Stimulated activated CD8-positive, alpha-beta memory T cell treated with anti-CD3 and anti-CD28 coated beads, Interleukin-4, amount 100 ng/mL, for 1 hour (primary cell): ENCODE measurements at places on chromosomes 11 and 22.

GRCh38 chr22:38775656-38776055 lies 18.3 kb downstream of the DNAL4 start:
- DNase-seq: no peak

GRCh38 chr11:128153697-128154048 lies 433.7 kb downstream of the ETS1 start:
- DNase-seq: no peak

- DNase-seq: no peak
Measured at GRCh38 chr22:38317122-38317994, at the start of gene CSNK1E. Gene CSNK1E (minus strand): TSS chr22:38317433. CDS start chr22:38314157, 3,276 bp downstream.

GRCh38 chr11:17850336-17850735 lies 115.8 kb downstream of the KCNC1 start:
- no peak for DNase-seq

- no peak for DNase-seq
Measured at GRCh38 chr22:45970705-45971407, 6.1 kb downstream of the WNT7B start.

DNA sequence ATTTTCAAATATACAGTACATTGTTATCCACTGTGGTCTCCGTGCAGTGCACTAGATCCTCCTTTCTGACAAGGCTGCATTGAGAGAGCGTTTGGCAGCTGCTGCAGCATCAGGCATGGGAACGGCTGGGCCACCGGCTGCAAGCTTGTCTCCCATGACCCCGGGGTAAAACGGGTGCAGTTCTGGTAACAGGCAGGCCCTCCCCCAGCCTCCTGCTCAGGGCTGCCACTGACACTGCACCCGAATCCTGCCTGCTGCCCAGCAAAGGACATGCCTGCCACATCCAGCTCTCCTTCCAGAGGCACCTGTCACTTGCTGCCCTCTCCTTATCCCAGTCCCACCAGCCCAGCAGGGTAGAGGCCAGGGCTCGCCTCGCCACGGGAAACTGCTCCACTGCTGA lies 124.5 kb upstream of the TMEM45B start:
- no peak for DNase-seq

- peak; percentile 71 for DNase-seq
Measured at GRCh38 chr11:47248664-47249377, at the start of gene ACP2. Gene ACP2 (minus strand): TSS chr11:47248814. CDS start chr11:47248789, 25 bp downstream.

- DNase-seq: no peak
Measured at GRCh38 chr11:32960553-32961164, 55.0 kb upstream of the DEPDC7 start.

- no peak for DNase-seq
Measured at GRCh38 chr11:71484248-71485062, 31.5 kb downstream of the NADSYN1 start.

GRCh38 chr11:28110108-28110820 lies 2.1 kb downstream of the METTL15 start:
- no peak for DNase-seq

DNA sequence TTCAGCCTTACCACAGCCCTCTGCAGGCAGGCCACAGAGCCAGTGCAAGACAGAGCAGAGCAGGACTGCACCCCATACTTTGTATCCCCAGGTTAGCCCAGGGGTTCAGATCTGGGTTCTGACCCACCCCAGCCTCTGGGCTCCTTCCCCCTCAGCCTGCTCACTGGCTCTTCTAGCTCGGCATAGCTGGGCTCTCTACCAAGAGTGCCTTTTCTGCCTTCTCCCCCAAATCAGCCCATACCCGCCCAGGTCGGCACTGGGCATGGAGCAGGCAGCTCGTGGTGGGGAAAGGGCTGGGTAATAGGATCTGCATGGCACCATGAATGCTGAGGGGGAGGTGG lies 8.3 kb downstream of the RELT start:
- no peak for DNase-seq

GRCh38 chr11:109911488-109911887 lies 181.7 kb upstream of the ZC3H12C start:
- no peak for DNase-seq

DNA sequence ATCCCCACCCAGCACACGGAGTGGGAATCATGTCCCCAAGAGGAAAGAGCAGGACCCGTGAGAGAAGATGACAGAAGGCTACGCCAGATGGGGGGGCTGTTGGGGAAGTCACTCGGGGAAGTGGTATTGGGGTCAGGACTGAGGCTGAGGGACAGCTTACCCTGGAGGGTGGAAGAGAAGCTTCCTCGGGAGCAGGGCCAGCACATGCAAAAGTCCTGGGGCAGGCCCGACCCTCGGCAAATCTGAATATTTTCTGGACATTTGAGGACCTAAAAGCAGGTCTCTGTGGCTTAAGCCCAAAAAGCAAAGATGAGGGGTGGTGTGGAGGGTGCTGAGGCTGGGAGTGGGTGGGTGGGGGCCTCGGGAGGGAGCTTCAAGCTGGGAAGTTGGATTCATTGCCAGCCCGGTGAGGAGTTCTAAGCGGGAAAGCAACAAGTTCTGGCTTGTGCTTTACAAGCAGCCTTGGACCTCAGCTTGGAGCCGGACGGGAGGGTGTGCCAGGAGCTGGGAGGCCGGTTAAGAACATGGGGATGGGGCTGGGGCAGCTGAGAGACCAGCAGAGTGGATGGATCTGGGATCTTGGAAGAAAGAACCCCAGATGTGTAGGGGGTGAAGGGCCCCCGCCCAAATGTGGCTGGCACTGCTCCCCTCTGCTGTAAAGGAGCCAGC lies 34.9 kb downstream of the GRAMD4 start:
- no peak for DNase-seq

GRCh38 chr22:48567213-48567975 lies 1260.3 kb downstream of the BRD1 start:
- no peak for DNase-seq

- no peak for DNase-seq
Measured at GRCh38 chr11:111460856-111461255, 51.3 kb downstream of the BTG4 start.

DNA sequence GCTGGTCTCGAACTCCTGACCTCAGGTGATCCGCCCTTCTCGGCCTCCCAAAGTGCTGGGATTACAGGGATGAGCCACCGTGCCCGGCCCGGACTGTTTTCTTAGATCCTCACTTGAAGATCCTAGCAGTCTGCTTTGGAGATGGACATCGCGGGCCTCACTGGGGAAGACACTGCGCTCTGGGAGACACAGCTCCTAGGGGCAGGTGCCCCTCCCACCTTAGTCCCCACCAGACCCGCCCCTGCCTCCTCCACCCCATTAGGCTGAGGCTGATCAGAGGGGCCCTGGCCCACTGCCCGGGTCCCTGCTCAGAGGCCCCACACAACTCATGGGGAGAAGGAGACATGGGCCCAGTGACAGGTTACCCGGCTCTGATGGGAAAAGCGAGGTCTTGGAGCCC lies 11.3 kb upstream of the LTO1 start:
- no peak for DNase-seq

GRCh38 chr11:117430293-117430955 lies 102.8 kb downstream of the CEP164 start:
- DNase-seq: no peak

DNA sequence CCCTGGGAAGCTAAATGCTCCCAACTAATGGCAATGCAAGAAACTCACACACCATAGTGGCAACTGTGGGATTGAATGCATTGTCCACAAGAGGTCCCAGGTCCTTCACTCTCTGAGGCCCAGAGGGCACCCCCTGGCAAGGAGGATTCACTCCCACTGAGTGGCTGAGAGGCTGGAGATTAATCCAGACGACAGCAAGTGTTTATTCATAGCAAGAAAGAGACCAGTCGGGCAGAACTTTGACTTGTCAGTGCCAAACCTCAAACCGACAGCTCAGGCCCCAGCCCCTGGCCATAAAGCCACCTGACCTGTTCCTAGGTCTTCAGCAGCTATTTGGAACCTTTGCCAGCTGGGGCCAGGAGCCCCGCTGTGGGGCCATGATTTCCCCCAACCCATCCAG lies 54.5 kb upstream of the MPEG1 start:
- DNase-seq: no peak

DNA sequence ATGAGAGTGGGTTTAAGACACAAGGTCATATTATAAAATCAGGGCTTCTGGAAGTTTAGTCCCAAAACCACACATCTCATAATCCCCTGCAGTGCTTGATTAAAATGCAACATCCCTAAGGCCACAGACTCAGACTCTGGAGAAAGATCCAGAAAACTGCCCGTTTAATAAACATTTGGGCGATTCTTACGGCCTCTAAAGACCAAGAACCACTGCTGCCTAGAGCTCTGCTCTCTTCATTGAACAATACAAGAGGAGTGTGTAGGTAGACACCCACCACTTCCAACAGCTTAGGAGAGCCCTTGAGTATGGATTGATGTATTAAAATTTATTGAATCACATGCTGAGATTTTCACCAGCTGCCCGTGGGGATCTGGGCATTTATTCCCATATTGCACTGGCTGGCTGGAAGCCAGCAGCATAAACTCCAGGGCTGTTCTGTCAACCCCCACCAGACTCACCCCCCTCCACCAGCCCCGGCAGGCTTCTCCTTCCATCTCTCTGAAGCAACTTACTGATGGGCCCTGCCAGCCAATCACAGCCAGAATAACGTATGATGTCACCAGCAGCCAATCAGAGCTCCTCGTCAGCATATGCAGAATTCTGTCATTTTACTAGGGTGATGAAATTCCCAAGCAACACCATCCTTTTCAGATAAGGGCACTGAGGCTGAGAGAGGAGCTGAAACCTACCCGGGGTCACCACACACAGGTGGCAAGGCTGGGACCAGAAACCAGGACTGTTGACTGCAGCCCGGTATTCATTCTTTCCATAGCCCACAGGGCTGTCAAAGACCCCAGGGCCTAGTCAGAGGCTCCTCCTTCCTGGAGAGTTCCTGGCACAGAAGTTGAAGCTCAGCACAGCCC lies 749 bp upstream of the BEST1 start:
- DNase-seq: no peak

- no peak for DNase-seq
Measured at GRCh38 chr11:65219930-65220213, 38.1 kb downstream of the CAPN1 start.

DNA sequence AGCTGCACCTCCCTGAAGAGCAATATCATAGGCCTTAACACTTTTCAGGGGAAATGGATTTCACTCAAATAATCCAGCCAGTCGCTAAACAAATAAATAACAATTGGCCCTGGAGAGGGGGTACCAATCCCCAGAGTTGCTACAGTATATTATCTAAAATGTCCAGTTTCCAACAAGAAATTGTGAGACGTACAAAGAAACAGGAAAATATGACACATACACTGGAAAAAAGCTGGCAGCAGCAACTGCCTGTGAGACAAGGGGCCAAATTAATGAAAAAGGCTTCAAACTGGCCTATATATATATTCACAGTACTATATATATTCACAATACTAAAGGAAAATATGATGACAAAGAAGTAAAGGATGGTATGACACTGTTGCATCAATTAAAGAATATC lies 4.0 kb downstream of the NF2 start:
- DNase-seq: no peak

DNA sequence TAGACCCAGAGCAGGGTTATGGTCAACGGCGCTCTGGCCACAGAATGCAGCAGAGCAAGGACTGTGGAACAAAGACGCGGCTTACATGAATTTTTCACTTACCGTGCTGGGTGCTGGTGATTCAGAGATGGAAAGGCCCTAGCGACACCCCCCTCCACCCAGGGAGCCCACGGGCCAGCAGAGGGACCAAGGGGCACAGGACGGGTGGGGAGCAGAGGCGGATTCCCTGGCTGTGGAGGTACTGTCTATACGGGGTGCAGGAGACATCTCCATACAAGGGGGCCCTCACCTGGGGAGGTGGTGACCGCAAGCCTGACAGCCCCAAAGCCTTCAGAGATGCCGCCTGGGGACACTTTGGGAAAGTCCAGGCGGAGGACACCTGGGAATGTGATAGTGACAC lies 1.1 kb upstream of the SEPTIN5 start:
- DNase-seq: no peak

DNA sequence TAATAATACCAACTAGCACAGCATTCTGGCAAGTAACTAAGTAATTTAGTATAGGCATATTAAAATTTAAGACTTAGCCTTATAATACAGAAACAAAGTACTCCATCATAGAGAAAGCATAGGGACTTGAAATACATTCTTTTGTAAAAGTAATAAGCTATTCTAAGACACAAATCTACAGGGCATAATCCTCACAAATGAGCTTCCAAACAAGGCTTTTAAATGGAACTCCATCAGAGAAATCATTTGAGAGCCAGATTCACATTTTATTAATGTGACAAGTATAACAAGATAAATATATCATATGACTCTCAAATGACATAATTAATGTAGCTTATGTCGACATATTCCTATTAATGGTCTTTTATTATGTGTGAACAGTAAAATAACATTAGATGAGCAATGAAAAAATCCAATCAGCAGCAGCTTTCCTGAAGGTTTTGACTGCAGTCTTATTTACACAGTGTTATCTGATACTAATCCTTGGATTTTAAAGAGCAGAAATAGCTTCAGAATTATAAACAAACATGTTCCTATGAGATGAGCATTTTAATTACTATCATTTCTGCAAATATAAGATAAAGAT lies 241.4 kb downstream of the TTC28 start:
- DNase-seq: no peak
